Stimulated activated CD4-positive, alpha-beta T cell treated with anti-CD3 and anti-CD28 coated beads, Interleukin-12 subunit alpha, Interleukin-12 subunit beta, amount 100 ng/mL, for 48 hours (primary cell): ENCODE measurements at places on chromosomes 1 and 21.

DNA sequence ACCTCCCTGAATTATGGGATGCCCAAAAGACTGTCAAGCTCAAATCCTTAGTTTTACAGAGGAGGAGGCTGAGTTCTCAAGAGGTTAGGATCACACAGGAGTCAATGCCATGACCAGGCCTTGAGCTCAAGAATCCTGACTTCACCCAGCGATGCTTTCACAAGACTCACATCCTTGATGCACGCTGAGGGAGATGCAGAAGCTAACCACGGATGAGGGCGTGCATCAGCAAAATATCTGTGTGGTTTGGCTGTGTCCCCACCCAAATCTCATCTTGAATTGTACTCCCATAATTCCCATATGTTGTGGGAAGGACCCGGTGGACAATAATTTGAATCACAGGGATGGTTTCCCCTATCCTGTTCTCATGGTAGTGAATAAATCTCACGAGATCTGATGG is 133.2 kb downstream of the KCNJ6 start:
- no peak for DNase-seq

- no peak for DNase-seq
These were observed 394.8 kb downstream of the MATN1 start for GRCh38 chr1:30328401-30329262.

GRCh38 chr21:32463367-32463766 is 50.9 kb downstream of the EVA1C start:
- DNase-seq = no peak

DNA sequence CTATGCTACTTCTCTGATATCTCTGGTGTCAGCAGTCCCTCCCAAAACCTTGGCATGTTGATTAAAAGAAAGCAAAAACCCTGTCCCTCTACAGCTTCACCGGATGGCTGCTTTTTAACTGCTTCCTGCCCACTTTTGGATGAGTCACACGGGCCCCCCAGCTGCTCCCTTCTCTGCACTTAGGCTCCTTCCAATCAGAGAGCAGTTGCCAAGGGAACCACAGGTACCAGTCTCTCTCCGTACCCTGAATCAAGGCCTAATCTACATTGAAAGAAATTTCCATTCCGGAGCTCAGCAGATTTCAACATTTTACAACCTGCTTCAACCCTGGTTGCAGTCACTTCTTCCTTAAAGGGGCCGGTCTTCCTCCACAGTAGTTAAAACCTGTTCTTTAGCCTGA is 70.6 kb upstream of the GJB5 start:
- DNase-seq = peak; percentile 5

DNA sequence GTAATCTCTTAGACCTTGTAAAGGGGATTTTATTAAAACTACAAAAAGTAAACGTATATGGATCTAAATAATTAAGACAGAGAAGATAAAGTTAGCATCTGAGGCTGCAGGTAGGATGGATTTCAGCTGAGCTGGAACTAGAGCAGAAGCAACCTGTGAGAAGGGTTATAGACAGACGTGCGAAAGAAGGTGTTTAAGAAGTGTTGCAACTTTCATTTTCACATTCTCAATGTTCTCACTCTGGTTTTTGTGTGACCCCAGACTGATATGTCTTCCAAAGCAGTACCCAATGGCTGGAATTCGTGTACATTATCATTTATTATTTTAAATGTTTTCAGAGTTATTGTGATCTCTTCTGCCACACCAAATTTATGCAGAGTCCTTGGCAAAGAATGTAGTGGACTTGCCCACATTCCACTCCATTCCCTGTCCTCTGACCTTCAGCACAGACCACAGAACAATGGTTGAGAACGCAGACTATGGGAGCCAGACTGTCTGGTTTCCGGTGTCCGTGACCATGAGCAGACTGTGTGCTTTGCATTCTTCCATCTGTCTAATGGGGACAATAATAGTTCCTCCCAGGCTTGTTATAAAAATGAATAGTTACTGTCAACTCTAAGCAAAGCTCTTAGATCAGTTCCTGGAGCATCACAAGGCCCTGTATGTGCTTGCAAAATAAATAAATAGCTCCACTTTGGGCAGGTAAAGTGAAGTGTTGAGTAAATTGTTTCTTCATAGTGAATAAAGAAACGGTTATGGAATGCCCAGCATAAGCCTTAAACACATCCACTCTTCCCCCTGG is 140.6 kb upstream of the SAMSN1 start:
- DNase-seq = no peak

DNA sequence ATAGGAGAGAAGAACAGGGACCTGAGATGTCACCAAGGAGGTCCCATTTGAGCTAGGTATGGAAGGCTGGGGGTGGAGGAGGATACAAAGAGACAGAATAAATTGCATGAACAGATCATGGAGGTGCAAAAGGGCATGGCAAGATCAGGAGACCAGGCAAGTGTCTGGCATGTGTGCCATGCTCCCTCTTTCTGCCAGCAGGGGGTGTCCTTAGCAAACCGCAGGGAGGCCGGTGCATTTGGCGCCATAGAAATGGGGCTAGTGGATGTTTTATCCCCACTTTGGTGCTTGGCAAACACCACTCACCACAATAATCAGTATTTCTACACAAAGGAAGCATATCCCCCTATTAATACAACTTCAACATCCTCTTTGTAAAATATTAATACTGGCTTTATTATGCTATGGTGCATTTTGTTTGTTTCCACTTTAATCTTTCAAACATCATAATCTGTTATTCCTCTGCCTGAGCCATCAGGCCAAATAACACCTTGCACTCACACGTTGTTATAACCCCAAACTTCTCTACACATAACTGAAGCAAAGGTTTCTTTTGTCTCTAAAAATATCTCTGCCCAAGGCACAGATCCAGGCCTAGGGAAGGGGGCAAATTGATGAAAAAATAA is 25.9 kb downstream of the S100A6 start:
- DNase-seq = peak; percentile 69

DNA sequence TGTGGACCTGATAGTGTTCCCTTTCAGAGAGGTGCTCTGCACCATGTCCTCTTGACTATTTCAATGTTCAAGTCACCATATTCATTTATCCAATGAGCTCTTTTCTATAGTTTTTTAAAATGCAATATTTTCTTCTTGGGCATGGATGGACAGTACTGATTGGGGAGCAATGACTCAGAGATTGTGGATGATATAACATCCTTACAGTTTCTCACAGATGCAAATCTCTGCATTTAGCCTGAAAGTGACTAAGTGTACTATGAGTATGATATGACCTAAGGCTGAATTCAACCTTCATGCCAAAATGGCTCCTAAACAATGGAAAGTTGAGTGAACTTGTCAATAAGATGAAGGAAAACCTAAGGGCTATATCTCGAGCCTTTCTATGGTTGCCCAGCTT is 36.5 kb downstream of the C4BPA start:
- no peak for DNase-seq

- no peak for DNase-seq
These were observed 64.0 kb downstream of the APP start for GRCh38 chr21:26106562-26106961.

GRCh38 chr1:61581251-61581650 is 143.7 kb downstream of the TM2D1 start:
- no peak for DNase-seq

DNA sequence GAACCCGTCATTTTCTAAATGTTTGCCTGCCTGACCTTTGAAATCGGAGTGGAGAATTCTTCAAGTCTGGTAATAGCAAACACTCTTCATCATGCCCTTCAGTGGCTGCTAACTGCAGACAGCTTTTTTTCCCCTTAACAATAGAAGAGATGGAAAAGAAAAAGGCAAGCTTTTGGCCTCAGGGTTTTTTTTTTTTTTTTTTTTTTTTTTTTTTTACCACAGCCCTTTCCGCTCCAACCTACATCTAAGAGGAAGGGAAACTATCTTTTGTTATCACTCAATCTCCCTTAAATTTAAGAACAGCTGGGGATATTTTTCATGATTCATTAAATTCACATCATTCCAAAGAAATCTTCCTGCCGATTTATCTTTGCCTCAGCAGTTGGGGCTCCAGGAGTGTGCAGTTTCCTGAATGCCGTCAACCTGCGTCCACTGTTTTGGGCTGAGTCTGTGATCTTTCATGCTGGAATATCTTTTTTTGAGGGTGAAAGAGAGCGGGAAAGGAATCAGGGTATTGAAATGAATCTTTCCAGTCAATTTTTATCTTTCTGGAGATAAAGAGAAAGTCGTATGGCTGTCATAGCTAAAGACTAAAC is 144.5 kb upstream of the SMYD2 start:
- DNase-seq = no peak

- DNase-seq = no peak
These were observed 38.2 kb downstream of the ALG14 start for GRCh38 chr1:95034506-95034905.

DNA sequence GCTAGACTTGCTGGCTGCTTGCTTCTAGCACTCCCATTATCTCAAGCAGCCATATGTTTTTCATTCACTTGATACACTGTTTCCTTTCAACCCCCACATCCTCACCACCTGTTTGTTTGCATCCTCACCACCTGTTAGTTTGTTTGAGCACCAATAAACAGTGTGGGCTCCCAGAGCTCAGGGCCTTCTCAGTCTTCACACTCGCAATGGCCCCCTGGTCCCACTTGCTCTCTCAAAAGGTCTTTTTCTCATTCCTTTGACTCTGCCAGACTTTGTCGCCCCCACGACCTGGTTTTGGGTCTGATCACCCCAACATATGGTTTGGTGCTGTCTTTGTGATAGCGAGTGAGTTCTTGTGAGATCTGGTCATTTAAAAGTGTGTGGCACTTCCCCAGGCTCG is 6.2 kb upstream of the PADI4 start:
- DNase-seq = no peak

GRCh38 chr1:42761567-42761966 is 5.3 kb downstream of the P3H1 start:
- no peak for DNase-seq

- DNase-seq = no peak
These were observed 17.7 kb upstream of the NTPCR start for GRCh38 chr1:232932486-232933425.

- DNase-seq = no peak
These were observed 161.9 kb upstream of the UBE2U start for GRCh38 chr1:64041371-64042131.

DNA sequence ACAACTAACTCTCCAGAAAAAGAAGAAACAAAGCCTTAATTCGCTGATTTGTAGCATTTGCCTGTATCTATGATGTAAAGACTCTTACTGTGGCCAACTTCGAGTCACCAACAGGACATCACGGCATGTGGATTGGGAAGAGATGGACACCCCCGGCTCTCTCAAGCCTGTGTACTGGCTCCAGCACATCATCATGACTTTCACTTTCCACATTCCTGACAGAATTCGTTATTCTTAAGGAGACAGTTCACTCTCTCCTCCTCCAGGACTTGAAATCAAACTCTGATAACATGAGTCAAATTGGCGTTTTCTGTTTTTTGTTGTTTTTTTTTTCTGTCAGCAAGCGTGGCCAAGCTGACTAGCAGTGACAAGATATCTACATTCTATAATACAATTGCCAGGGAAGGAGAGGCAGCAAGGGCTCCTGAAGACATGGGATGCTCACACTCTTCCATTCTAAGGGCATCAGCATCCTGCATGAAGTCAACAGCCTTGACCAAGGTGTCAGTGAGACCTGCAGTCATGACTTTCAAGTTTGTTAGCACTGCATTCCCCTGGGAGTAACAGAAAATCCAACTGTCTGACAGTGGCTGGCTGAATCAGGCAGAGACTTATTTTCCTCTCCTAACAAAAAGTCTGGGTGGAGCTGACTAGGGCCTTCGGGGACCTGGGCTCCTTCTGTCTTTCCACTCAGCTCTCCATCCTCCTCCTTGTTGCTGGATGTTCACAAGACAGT is 13.3 kb upstream of the TRAF3IP3 start:
- DNase-seq = no peak

DNA sequence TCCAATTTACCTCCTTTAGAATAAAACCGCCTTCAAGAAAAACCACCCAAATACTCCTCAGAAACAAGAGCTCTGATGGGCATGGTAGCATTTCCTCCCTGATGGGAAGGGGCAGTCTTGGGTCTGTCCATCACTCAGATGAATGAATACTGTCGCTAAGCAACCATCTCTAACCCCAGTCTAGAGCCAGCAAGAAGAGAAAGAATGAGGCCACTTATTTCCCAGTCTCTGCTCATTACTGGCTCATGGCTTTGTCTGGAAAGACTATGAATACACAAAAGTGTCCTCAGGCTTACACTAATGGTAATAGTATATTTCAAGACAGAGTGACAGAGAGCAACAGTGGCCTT is 51.0 kb upstream of the F3 start:
- no peak for DNase-seq

DNA sequence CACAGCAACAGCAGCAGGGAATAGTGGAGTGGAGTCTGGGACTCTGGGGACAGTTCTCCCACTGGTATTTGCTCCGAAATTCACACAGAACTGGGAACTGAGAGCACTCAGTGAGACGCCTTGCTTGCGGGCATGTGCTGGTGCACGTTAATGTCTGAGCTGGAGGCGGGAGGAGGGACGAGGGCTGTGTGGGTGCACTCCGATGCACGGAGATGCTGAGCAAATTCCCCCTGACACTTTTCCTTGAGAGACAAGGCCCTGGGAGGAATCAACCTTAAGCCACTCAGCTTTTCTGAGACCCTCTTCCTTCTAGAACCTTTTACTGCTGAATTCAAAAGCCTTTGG is 2.8 kb downstream of the RGS8 start:
- no peak for DNase-seq

- DNase-seq = no peak
These were observed 7.3 kb downstream of the HHIPL2 start for GRCh38 chr1:222540598-222540995.

DNA sequence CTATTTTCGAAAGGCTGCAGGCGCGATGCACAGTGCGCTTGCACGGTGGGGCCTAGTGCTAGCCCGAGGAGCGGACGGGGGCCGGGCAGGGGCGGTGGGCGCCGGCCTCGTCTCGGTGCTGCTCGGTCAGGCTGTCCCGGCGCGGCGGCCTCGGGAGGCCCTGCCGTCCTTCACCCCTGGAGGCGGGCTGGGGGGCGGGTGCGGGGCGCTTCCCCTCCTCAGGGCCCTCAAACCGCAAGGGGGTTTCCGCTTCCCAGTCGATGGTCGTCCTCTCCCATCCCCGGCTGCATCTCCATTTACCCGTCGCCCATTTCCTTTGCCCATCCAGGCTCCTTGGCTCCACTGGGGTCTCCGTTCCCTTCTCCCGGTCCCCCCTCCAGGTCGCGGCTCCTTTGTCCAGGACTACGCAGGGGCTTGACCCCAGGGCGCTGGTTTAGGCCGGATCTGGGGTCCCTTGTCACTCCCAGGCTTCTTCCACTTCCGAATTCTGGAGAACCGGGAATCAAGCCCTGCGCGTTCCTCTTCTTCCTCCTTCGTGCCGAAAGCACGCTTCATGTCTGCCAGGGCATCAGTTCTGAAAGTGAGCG is 196.3 kb upstream of the LMO4 start:
- no peak for DNase-seq

DNA sequence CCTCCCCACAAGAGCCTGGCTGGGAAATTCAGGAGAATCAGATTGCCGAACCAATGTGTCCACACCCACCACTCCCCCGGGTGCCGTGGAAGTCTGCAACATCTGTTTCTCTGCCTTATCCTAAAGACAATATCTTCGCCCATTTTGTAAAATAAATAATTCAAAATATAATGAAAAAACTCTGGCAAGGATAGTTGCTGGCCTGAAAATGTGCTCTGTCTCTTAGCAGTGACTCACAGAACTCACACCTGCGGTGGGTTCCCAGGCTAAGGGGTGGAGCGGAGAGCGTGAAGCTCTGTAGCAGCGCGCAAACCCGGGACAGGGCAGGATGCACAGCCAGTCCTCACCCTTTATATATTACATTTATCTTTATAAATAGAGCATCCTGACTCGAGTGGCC is 99.9 kb downstream of the COLGALT2 start:
- no peak for DNase-seq

GRCh38 chr1:218284377-218284916 is 646 bp upstream of the RRP15 start:
- no peak for DNase-seq

- no peak for DNase-seq
These were observed 4.8 kb downstream of the PTTG1IP start for GRCh38 chr21:44868707-44869106.
